ENCODE measurements at places on chromosomes 11 and 22. TPM values are rescaled to one million over a fixed set of nuclear protein-coding genes. Genes with fewer than 3 reads are reported as not detected.

The RAG1 gene
- 0.62 TPM for total RNA-seq

DNA sequence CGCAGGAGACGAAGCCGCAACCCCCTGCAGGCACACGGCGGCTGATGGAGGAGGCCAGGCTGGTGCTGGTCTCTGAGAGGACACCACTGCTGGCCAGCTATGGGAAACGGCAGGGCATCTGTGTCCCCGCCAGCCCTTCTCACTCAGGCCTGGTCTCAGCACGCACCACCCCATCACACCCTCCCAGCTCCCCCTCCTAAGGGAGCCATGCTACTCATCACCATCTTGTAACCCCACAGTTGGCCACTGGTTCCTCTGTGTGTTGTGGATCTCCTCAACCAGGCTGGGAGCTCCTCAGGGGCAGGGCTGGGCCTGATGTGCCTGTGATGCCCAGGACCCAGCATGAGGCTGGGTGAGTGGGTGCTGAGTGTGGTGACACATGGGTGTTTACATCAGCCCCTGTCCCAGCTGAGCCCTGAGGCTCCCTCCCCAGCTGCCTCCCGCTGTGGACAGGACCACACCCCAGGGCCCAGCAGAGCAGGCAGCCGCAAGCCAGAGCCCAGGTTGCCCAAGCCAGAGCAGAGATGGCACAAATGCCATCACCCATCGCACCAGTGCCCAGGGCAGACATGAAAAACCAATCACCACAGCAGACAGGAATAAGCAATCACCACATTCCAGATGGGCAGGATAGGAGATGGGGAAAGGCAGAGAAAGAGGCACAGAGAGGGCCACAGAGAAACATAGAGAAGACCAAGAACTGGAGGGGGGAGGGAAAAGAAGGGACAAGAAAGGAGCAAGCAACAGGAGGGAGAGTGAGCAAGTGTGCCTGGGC, 8.2 kb downstream of the ARVCF start:
- DNase-seq: no peak

- no peak for DNase-seq
Measured at GRCh38 chr11:131042041-131042390, 125.7 kb upstream of the SNX19 start.

The LIPT2 gene
- total RNA-seq: 1.9 TPM

The ART5 gene
- not detected for total RNA-seq

- DNase-seq: no peak
Measured at GRCh38 chr22:44686873-44687600, 15.0 kb upstream of the PRR5 start.

The SORL1 gene
- total RNA-seq: 137 TPM

- no peak for DNase-seq
Measured at GRCh38 chr22:36325154-36326031, 62.4 kb downstream of the MYH9 start.
